Renal pelvis (tissue), 12 donors: ENCODE measurements at places on chromosomes 5 and 9. TPM values are rescaled to one million over a fixed set of nuclear protein-coding genes. Genes with fewer than 3 reads are reported as not detected.

Gene HSPB3
- 0.21 TPM for polyA plus RNA-seq

Gene DNAH5
- polyA plus RNA-seq: 3.3 TPM

DNA sequence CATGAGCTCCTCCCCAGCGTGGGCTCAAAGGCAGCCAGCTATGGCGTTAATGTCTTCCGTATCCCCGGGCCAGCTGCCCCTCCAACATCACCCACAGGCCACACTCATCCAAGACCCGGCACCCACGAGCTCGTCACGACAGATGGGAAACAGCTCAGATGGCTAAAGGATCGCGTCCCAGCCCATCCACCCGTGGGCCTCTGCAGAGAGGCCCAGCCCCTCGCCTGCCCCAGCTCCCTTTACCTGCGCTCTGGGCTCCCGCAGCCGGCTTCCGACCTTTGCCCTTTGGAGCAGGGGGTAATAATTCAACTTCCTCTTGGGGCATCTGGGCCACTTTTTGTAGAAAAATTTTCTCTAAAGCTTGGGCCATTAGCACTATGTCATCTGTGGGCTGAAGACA is 16.5 kb downstream of the BRD3 start:
- no peak for DNase-seq

Gene LRRC8A
- 27.9 TPM for polyA plus RNA-seq

Gene PRRT1B
- polyA plus RNA-seq: 1.5 TPM

Gene CD74
- 278 TPM for polyA plus RNA-seq

Gene OLFM1
- polyA plus RNA-seq: 3.4 TPM

DNA sequence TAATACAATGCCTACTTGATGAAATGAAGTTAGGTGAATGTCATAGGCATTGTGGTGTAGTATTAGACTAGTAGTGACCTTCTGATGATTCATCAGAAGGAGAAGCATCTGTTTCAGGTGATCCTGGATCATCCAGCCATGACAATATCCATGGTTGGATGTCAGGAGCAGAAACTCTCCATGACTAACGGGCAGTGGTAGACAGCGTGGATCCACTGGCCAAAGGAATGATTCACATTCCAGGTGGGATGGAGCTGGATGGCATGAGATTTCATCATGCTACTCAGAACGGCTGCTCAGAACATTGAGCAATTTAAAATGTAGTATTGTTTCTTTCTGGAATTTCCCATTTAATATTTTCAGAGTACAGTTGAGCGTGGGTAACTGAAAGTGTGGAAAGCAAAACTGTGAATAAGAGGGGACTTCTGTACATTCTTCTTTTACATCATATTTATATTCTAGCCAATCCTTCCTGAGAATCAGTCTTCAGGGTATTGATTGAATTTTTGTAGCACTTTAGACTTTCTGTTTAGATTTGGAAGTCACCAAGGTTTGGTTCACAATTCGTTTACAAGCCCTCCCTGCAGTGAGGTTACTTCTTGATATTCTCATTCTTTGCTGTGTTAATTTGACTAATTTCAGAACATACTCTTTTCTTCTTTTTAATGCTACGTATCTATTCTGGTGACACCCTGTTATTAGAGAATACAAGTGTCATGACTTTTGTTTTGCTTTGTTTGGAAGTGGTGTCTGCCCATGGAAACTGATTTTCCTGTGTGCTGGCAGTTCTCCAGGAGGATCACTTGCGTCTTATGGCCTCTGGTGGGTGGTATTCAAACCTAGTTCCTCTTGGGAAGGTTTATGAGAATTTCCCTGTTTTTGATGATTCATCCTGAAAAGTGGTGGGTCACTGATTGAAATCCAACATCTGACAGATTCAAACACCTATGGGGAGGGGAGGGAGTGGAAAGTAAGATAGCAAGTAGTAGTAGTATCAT is 12.2 kb upstream of the CLINT1 start:
- no peak for DNase-seq

Gene STING1
- polyA plus RNA-seq: 41.3 TPM
